ENCODE measurements at places on chromosomes 11 and 22.

DNA sequence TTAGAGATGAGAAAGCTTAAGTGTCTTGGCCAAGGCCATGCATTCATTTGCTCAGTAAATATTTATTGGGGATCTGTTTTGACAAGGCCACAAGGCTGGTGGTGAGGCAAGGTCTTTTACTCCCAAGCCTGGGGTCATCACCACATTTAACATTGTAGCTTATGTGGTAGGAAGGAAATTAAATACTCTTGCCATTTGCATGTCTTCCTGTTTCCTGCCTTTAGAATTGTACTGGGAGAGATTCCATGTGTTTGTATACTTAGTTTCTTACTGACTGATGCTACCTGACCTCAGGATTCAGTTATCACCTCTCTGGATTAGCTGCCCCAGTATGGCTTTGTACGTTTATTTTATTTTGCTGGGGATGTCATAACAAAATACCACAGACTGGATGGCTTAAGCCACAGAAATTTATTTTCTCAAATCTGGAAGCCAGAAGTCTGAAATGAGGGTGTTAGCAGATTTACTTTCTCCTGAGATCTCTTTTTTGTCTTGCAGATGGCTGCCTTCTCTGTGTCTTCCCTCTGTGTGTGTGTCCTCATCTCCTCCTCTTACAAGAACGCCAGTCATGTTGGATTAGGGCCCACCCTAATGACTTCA is 44.8 kb downstream of the SPECC1L start:
- DNase-seq, result no peak

DNA sequence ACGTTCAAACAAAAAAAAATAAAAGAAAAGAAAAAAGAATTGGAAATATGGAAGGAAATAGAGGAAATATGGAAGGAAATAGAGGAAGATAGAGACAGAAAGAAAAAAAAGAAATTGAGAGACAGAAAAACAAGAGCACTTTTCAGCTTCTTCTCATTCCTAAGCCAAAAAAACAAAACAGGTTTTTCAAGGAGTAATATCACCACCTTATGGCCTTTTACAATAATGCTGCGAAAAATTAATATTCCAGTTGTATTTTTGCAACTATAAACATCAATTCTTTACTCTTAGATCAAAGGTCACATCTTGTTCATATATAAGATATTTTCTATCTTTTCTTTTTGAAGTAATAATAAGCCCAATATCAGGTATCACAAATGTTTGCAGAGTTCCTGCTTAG is 328.3 kb downstream of the FAT3 start:
- DNase-seq, result no peak

- no peak for DNase-seq
Observed at GRCh38 chr11:76456571-76456970, 11.8 kb downstream of the EMSY start.

DNA sequence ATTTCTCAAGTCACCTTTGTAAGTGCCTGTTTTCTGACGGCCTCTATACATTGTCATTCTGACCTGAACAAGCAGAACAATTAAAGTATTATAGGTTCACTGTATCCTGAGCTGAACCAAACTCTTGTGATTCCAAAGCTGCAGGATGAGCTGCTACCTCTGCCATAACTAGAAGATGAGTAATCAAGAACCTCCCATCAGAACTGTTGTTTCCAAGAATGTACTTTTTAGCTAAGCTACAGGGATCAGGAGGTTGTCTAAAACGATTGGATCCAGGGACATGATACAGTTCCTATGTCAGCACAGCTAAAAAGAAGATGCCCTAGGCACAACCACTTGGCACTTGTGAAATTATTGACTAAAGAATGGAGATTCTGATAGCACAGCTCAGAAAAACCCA is 288.4 kb upstream of the CCDC90B start:
- DNase-seq, result no peak

DNA sequence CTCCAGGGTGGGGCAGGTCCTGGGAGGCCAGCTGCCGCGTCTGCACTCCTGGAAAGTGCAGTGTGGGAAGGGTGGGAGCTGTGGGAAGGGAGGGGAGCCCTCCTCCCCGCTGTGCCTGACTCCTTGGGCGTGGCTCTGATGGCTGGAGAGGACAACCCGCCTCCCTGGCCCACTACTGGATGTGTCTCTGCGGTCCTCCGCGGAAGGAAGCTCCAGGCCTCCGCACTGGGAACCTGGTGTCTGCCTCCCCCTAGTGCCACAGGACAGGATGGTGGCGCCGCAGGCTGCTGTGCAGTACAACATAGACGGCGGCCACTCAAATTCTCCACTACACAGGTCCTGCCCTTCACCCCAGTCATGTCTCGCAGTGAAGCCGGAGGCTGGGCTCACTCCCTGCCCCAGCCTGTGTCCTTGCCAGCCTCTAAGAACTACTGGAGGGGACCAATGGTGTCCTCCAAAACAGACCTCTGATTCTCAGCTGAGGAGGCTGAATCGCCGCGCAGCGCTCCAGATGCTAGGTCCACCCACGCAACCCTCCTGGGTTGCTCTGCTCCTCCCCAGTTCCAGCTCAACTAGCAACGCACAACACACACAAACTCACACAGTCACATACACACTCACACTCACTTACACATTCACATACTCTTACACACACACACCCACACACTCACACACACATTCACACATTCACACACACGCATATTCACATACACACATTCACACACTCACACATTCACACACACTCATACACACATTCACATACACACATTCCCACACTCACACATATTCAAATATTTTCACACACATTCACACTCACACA is 12.4 kb upstream of the DSCAML1 start:
- DNase-seq, result peak; percentile 38

DNA sequence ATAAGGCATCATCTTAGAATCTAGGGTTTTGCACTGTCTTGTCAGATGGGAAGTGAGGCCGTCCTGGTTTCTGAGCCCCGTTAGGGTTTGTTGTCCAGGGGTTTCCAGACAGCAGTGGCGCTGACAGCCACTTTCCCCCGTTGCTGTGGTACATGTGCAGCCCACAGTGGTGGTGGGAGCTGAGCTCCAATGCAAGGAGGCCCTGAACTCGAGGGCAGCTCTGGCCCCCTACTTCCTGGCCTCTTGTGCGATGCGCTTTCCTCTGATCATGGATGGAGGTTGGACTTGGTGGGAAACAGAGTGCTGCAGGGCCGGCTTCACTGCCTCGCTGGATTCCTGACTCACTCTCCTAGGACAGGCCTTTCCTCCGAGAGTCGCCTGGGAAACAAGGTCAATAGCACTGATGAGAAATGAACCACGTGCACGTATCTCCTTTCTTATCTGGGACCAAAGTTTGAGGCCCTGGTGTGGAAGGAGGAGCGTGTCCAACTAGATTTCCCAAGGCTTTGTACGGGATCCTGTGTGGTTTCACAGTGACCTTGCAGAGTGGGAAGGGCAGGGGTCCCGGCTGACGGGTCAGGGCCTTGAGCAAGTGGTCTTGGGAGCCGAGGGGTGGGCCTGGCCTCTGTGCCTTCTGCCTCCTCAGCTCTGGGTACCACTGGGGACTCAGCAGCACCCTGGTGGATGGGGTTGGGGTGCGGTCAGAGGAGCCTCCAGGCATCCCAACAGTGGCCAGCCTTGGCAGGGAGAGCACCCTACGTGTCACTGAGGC is 3.7 kb downstream of the PHRF1 start:
- no peak for DNase-seq

DNA sequence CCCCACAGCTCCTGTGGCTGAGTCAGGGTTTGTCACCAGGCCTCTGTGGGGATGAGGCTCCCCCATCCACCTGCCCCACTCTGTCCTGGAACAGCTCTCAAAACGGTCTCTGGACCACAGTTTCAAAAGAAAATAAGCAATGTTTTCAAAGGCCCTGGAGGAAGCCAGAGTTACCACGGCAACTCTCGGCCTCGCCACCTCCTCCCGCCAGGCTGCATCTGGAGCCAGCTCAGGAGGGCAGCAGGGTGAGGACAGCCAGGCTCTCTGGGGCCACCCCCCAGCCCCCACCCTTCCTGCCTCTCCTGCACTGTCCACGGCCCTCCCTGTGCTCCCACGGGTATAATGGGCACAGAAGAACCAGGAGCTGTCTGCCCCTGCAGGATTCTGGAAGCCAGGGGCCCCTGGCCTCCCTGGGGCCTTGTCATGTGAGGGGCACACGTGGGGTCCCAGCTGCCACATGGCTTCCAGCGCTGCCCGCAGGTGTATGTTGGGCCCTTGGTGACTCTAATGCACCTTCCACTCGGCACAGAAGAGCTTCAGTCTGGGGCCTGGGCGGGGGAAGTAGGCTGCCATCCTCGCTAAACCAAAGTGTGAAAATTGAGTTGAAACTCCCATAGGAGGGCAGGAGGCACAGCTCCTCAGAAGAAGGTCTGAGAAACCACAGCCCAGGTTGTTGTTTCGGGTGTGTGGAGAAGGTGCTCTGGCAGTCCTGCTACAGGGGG is 10.3 kb downstream of the CD81 start:
- DNase-seq, result no peak

- no peak for DNase-seq
Observed at GRCh38 chr11:29319210-29319609, 697.6 kb downstream of the KCNA4 start.

GRCh38 chr11:62547691-62548281 is 1.2 kb upstream of the AHNAK start:
- DNase-seq, result no peak

- no peak for DNase-seq
Observed at GRCh38 chr22:31179345-31179744, 19.4 kb downstream of the RNF185 start.

DNA sequence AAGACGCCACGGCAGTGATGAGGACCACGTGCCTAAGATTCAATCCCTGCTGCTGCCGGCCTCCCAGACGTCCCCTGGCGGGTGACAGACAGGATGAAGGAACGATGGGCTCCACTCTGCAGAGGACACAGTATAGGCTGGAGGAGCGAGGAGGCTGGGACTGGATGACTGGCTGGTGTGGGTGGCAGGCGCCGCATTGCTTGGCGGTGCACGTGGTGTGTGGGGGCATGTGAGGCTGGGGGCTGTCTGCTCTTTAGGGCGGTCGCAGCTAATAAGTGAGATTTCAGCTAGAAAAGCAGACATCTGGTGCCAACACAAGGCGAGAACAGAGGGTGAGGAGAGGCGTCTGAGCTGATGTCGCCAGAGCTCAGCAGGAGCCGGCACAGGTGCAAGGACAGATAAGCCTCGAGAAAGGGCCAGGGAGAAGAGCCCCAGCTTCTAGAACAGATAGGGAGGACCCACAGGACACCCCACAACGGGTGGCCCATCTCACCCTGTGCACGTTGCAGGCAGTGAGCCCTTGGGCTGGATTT is 33.2 kb downstream of the TSPAN4 start:
- no peak for DNase-seq

DNA sequence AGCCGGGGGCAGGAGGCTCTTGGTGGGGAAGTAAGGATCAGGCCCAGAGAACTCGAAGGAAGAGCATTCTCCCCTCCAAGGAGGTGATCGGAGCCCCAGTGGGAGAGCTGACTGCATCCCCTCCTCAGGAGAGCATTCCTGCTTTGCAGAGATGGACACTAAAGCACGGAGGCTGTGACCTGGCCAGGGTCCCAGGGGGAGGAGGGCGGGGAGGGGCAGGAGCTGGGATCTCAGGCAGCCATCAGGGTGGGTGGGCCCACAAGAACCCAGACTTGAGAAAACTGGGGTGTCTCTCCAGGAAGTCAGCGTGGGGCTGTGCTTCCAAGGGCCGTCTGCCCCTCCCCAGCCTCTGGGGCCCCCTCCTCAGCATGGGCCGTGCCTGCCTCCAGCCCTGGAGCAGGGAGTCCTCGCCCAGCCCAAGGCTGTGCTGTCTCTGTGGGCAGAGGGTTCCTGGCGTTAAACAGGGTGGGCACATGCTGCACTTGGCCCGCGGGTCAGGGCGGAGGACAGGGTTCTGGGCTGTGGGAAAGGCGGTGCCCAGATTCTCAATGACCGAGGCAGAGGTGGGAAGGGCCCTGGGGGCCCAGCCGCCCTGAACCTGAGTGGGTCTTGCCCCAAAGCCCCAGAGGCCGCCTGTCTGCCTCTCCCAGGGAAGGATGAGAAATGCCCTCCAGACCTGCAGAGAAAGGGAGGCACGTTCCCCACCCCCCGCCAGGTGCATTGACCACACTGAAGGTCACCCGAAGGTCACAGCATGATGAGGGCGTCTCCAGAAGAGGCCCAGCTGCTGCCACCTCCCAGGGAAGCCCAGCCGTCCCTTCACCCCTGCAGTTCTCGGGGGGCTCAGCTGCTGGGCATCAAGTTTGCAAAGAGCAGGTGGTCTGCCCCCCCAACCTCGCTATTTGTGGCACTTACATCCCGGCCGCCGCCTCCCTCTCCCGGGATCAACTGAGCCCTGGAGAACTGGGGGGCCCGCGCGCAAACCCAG is 643 bp downstream of the CEND1 start:
- no peak for DNase-seq

GRCh38 chr11:2770761-2771301 is 71.0 kb upstream of the KCNQ1OT1 start:
- DNase-seq, result no peak

DNA sequence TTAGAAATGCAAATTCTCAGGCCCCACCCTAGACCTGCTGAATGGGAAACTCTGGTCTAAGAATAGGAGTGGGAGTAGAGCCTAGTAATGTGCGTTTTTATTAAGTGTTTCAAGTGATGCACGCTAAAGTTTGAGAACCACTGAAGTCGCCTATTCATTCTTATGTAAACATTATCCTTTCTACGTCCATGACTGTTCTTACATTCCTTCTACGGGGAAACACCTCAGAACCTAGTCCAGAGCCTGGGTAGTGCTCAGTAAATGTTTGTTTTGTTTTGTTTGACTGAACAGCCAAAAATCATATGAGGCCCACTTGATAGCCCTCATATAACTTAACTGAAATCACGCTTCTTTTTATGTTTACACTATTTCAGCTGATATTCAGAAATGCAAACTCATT is 29.8 kb downstream of the VSIG10L2 start:
- no peak for DNase-seq

DNA sequence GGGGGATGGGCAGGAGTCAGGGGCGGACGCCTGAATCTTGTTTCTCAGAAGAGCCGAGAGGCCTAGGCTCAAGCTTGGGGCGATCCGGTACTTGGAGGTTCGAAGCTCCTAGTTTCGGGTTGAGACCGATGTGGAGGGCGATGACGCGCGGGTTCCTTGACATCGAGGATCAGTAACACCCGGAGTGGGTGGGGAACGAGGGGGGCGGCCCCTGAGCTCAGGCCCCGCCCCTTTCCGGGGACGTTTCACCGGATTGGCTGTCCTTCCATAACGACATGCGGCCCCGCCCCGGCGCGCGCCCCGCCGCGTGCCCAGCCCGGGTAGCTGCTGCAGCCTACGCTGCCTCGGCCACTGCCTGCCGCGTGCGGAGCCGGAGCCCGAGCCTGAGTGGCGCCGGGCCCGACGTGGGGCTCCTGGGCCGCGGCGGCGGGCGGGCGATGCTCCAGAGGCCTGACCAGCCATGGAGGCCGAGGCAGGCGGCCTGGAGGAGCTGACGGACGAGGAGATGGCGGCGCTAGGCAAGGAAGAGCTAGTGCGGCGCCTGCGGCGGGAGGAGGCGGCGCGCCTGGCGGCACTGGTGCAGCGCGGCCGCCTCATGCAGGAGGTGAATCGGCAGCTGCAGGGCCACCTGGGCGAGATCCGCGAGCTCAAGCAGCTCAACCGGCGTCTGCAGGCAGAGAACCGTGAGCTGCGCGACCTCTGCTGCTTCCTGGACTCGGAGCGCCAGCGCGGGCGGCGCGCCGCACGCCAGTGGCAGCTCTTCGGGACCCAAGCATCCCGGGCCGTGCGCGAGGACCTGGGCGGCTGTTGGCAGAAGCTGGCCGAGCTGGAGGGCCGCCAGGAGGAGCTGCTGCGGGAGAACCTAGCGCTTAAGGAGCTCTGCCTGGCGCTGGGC is at the start of gene CCDC85B:
Gene CCDC85B, plus strand, starts transcription at position 350 of the 895 bp plus-strand sequence. Its CDS starts 111 bp downstream, at position 461.
- peak; percentile 97 for DNase-seq

Data from activated effector memory CD4-positive, alpha-beta T cell treated with Interleukin-2 at 50 U/mL for 16 hours (primary cell).